ENCODE measurements at places on chromosomes 7 and 10. TPM values are rescaled to one million over a fixed set of nuclear protein-coding genes. Genes with fewer than 3 reads are reported as not detected.

The GDF2 gene
- polyA plus RNA-seq, result not detected

The GNGT1 gene
- polyA plus RNA-seq, result not detected

The OR6V1 gene
- polyA plus RNA-seq, result not detected

The GRID2IP gene
- polyA plus RNA-seq, result 0.19 TPM

The WNT8B gene
- polyA plus RNA-seq, result 0.10 TPM

The SYT15 gene
- polyA plus RNA-seq, result 4.7 TPM

The ELN gene
- 91.5 TPM for polyA plus RNA-seq

The CALHM1 gene
- polyA plus RNA-seq, result 0.04 TPM

The TMEM176B gene
- polyA plus RNA-seq, result 19.3 TPM

The PDE6C gene
- 3.2 TPM for polyA plus RNA-seq

The ANXA8 gene
- not detected for polyA plus RNA-seq

The IQUB gene
- 0.28 TPM for polyA plus RNA-seq

The GTF2IRD1 gene
- polyA plus RNA-seq, result 39.6 TPM

The HTR5A gene
- polyA plus RNA-seq, result not detected

The MYO1G gene
- polyA plus RNA-seq, result 0.69 TPM

The ASIC3 gene
- polyA plus RNA-seq, result 4.0 TPM

The SEMA3C gene
- polyA plus RNA-seq, result 190 TPM

The INA gene
- polyA plus RNA-seq, result 0.20 TPM

The CFTR gene
- 0.32 TPM for polyA plus RNA-seq

The PKD1L1 gene
- 0.51 TPM for polyA plus RNA-seq

The CPED1 gene
- 11.8 TPM for polyA plus RNA-seq

The EPO gene
- polyA plus RNA-seq, result not detected

The RPS24 gene
- polyA plus RNA-seq, result 3,814 TPM

The ANKRD7 gene
- polyA plus RNA-seq, result 0.45 TPM

The ADAM12 gene
- polyA plus RNA-seq, result 19.9 TPM

The POLR2J3 gene
- 70.4 TPM for polyA plus RNA-seq

The GSDME gene
- polyA plus RNA-seq, result 18.6 TPM

The TMEM178B gene
- 0.67 TPM for polyA plus RNA-seq

The VAX1 gene
- 0.27 TPM for polyA plus RNA-seq

The OLAH gene
- 0.21 TPM for polyA plus RNA-seq

The LAMTOR4 gene
- polyA plus RNA-seq, result 57.8 TPM

The CDCA7L gene
- 22.6 TPM for polyA plus RNA-seq

The LAMB1 gene
- polyA plus RNA-seq, result 503 TPM

The PUS7 gene
- polyA plus RNA-seq, result 15.5 TPM

The ADIRF gene
- 3.1 TPM for polyA plus RNA-seq

The C10orf62 gene
- 0.17 TPM for polyA plus RNA-seq

The SPDYE18 gene
- polyA plus RNA-seq, result 0.34 TPM

The A1CF gene
- 0.03 TPM for polyA plus RNA-seq

The HACD1 gene
- 166 TPM for polyA plus RNA-seq

The HOXA4 gene
- 22.5 TPM for polyA plus RNA-seq

The LDB1 gene
- 73.0 TPM for polyA plus RNA-seq

The DRGX gene
- polyA plus RNA-seq, result not detected

The HOXA3 gene
- 16.3 TPM for polyA plus RNA-seq

The FOXI2 gene
- 0.29 TPM for polyA plus RNA-seq

The GPNMB gene
- 58.0 TPM for polyA plus RNA-seq

The ZCWPW1 gene
- 6.9 TPM for polyA plus RNA-seq

The MKX gene
- 4.9 TPM for polyA plus RNA-seq

The MLLT10 gene
- polyA plus RNA-seq, result 30.8 TPM

The THSD7A gene
- polyA plus RNA-seq, result 4.6 TPM

All from muscle of back (tissue), 13 donors.